ENCODE measurements at places on chromosomes 11 and 22.

DNA sequence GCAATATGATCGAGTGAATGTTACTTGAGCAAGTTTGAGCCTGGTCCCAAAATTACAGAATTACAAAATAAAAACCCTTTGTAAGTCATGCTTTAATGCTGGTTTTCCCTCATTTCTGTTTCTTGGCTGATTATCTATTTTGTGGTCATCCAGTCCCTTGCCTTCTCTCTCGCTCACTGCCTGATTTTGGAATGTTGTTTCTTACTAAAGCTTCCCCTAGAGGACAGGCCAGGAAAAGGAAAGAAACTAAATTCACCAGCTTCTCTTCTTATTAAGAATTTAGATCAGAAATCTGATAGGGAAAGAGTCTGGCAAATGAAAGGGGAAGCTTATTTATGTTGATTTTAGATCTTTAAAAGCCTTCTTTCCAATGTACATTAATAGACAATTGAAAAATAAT, 16.6 kb upstream of the BDNF start:
- DNase-seq, result no peak

DNA sequence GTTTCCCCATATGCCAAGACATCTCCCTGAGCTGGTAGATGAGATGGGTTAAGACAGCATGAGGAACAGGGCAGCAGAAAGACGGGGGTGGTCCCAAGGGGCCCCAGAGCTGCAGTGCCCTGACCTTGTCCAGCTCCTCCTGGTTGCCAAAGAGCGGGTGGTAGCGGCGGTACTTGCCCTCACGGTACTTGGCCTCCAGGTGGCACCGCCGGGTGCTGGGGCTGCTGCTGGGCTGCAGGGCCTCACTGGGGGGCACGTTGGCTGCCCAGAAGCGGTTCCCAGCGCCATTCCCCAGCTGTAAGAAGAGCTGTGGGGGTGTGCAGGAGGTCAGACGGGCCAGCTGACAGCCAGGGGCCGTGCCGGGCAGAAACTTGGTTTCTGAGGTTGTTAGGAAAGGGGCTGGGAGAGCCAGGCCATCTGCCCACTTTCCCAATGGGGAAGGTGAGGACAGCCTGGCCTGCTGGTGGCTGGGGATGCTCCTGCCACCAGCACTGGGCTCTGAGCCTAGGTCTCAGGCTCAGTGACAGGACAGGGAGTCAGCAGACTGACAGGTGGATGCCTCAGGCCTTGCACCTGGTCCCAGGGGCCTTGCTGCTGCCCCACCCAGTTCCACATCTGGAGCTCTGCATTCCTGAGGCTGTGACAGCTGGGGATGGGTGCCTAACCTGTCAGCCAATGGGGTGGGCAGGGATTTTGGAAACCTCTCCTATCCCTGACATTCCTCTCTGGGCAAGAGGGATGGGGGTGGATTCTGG, 30.0 kb upstream of the PDE2A start:
- DNase-seq, result no peak

GRCh38 chr11:27842290-27842689, 142.0 kb upstream of the BDNF start:
- DNase-seq, result no peak

DNA sequence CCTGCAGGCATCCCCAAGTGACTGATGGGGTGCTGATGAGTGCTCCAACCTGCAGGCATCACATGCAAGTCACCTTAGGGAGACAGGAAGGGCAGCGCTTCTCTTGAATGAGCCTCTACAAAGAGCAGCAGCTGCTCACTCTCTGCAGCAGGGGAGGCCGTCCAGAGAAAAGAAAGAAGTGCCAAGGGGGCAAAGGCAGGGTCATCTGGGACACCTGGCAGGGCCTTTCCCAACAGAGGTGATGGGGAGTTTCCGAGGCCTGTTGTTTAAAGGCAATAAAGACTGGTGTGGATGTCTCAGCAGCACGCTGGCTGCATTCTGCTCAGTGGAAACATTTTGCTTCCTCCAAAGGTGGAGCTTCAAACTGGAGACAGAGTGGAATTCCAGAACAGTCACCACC, 113.7 kb downstream of the ETS1 start:
- no peak for DNase-seq

- no peak for DNase-seq
Measured at GRCh38 chr11:111870522-111870885, 877 bp downstream of the ALG9 start.

- DNase-seq, result peak; percentile 22
Measured at GRCh38 chr22:21587803-21588611, 20.5 kb downstream of the UBE2L3 start.

DNA sequence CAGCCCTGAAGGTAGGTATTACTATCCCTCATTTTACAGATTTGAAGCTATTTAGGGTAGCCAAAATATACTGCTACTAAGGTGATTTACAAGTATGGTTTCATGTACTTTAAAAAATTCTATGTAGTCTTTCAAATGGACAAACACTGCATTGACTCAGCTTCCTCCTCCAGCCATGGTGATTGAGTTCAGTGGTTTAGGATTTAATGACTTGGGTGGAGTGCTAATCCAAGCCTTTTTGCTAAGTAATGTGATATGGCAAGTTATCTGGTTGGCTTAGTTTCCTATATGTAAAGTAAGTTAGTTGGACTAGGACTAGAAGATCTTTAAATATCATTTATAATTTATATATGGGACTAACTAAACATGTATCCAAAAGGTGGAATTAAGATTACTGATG, 77.9 kb downstream of the ARHGAP20 start:
- DNase-seq, result no peak

- no peak for DNase-seq
Measured at GRCh38 chr22:43528601-43529360, 117.0 kb downstream of the MPPED1 start.

DNA sequence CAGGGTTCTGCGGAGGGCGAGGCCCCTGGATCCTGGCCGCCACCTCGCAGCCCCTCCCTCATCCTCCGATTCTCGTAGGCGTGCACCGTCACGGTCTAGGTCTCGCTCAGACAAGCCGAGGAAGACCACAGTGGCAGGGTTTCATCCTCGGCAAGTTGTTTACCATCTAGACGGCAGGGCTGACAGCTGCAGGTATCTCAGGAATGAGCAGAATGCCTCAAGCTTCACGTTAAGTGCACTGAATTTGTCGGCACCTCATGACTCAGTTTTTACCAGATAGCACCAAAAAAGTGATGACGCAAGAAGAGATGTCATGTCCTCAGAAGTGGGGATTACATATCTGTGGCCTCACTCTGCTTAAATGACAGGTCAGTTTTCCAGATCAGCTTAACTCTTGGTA, 35.1 kb downstream of the WT1 start:
- no peak for DNase-seq

GRCh38 chr11:13762718-13763117, 94.2 kb downstream of the FAR1 start:
- no peak for DNase-seq

DNA sequence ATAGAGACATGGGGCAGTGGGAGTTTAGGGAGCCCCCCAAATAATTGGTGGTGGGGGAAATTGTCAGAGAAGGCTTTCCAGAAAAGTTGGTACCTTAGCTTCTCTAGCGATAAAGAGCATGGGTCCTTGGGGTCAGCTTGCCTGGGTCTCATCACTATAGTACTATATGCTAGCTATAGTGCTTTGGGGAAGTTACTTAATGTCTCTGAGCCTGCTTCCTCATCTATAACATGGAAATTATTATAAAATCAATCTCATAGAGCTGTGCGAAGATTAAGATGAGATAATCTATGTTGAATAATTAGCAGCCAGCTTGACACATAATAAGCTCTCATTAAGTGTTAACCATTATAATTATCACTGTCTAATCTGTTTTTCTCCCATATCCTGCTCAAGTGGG, 41.2 kb downstream of the STIM1 start:
- DNase-seq, result no peak

DNA sequence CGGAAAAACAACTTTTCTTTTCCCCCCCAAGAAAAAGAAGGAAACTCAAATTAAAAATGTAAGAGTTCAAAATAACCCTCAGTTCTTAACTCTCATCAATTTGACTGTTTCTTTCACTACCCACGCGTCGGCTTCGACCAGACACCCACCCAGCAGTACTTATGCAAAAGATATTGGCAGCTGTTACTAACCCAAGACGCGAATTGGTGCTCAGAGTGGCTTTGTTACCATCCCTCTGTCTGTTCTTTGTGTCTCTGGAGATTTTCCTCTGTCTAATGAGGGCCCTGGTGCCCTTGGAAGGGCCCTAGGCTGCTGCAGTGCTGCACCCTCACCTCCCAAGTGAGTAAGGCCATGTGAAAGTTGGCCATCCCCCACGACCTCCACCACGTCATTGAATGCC, 180.5 kb upstream of the NECTIN1 start:
- no peak for DNase-seq

- DNase-seq, result no peak
Measured at GRCh38 chr11:36622431-36623136, 24.5 kb upstream of the RAG2 start.

- DNase-seq, result no peak
Measured at GRCh38 chr11:16883174-16883573, 131.0 kb downstream of the PLEKHA7 start.

GRCh38 chr22:31340360-31340759, 5.8 kb downstream of the PATZ1 start:
- DNase-seq, result no peak

DNA sequence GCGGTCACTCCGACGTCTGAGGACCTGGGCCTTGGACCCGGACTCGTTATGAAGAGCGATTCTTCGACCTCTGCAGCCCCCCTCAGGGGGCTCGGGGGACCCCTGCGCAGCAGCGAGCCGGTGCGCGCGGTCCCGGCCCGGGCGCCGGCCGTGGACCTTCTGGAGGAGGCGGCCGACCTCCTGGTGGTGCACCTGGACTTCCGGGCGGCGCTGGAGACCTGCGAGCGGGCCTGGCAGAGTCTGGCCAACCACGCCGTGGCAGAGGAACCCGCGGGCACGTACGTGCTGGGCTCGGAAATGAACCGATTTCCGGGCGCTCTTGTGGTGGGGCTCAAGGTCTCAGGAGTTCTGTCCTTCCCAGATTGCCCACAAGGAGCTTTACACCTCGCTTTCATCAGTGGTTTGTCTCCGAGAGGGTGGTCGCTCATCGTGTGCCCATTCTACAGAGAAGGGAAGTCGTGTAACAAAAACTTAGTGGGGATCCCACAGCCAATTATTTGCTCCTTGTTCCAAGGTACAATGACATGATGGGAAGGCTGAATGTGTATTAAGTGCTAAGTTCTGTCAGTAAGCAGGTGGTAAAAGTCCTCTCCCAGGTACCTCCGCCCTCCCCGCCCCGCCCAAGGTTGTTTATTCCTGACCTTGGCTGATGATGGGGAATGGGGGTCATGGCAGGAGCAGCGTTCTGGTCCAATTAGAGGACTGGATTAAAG, 695 bp downstream of the PEX26 start:
- DNase-seq, result no peak

- DNase-seq, result peak; percentile 53
Measured at GRCh38 chr22:36775586-36775963, 344 bp downstream of the IFT27 start.

GRCh38 chr11:63362196-63362793, 7.3 kb upstream of the SLC22A9 start:
- DNase-seq, result no peak

DNA sequence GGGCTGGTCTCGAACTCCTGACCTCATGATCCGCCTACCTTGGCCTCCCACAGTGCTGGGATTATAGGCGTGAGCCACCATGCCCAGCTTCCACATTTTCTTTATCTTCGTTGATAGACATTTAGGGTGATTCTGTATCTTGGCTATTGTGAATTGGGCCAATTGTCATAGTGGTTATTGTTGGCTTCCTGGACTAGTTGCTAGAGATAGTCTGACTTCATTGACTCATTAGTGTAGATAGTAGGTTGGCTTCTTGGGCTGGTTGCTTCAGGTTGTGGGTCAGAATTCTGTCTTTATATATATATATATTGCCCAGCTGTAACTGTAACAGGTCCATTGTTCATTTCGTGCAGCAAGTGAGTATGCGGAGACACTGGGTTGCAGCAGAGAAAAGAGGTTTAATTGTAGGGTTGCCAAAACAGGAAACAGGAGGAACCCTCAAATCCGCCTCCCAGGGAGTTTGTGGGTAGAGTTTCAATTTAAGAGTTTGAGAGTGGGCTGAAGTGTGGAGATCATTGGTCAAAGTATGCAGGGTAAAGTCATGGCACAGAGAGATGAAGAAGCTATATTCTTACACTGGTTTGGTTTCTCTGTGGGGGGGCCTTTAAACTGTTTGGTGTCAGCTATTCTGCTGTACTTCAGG, 22.0 kb downstream of the ATG13 start:
- no peak for DNase-seq

DNA sequence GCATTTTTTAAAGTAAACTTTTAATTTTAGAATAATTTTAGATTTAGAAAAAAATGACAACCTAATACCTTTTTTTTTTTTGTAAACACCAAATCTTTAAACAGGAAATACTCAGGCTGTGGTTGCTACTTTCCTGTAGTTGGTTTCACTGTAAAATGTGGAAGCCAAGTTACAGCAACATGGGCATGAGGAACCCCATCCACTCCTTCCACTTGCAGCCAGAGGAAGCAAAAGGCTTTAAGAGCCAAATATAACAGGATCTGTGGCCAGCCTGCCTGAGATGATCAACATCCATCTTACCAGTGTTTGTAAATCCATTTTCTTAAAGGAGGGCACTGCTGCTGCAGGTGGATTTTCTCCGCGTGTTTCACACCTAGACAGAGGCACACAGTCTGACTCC, 66.2 kb downstream of the TNRC6B start:
- no peak for DNase-seq

- no peak for DNase-seq
Measured at GRCh38 chr11:16669799-16670415, 68.5 kb upstream of the C11orf58 start.

DNA sequence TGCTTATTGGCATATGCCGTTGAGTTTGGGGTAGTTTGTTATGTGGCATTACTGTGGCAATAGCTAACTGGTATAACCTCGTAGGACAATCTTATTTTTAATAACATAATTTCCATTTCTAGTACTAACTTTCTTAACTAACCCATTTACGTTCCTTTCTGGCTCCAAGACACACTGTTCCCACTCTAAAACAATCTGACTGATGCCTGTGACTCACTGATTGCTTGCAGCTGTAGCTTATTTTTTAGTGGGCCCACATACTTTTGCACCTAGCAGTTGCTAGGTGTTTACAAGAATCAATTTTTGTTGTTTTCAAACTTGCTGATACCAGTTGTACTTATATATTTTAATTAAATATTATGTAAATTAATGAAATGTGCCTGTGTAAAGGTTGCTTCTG, 52.2 kb downstream of the FAT3 start:
- DNase-seq, result no peak

- no peak for DNase-seq
Measured at GRCh38 chr11:83371489-83371888, 85.3 kb upstream of the CCDC90B start.

- no peak for DNase-seq
Measured at GRCh38 chr11:124075841-124076651, 34.9 kb upstream of the OR10G7 start.

GRCh38 chr22:32307617-32308016, 50.0 kb upstream of the RFPL3 start:
- no peak for DNase-seq

- DNase-seq, result no peak
Measured at GRCh38 chr11:60945295-60945667, 6.7 kb downstream of the SLC15A3 start.

- no peak for DNase-seq
Measured at GRCh38 chr11:88620568-88621130, 283.1 kb upstream of the CTSC start.

GRCh38 chr22:19913337-19913936, 28.1 kb upstream of the COMT start:
- DNase-seq, result no peak

GRCh38 chr22:32469799-32470212, 4.8 kb upstream of the FBXO7 start:
- DNase-seq, result peak; percentile 6

GRCh38 chr11:123110397-123110796, 48.5 kb upstream of the HSPA8 start:
- DNase-seq, result no peak

Data from amygdala (tissue), 56 donors.